ENCODE measurements at places on chromosomes 12 and 14.
A peak's percentile ranks its signal among the peaks of the same experiment; 100 is the strongest.

DNA sequence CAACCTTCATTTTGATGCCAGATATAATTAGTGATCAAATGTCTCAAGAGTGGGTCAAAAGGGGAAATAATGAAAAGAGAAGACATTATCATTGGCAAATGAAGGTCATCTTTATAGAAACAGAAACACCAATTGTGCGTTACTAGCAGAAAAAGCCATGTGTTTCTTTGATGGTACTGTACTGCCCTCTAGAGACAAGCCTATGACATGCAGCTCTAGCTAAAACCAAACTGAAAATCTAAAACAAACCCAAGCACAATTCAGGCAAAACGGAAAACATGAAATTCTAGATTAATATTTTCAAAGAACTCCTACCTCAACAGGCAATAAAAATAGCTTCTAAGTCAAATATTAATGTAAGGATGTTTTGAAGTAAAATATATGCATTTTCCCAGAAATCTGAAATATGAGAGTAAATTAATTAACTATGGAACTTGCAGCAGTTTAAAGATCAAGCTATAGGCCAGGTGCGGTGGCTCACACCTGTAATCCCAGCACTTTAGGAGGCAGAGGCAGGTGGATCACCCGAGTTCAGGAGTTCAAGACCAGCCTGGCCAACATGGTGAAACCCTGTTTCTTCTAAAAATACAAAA lies 115.4 kb downstream of the KLHL28 start:
- no peak for DNase-seq

GRCh38 chr14:78997811-78998210 lies 827.6 kb downstream of the NRXN3 start:
- DNase-seq: no peak

GRCh38 chr12:100404769-100405407 lies 48.0 kb downstream of the SLC17A8 start:
- no peak for DNase-seq

DNA sequence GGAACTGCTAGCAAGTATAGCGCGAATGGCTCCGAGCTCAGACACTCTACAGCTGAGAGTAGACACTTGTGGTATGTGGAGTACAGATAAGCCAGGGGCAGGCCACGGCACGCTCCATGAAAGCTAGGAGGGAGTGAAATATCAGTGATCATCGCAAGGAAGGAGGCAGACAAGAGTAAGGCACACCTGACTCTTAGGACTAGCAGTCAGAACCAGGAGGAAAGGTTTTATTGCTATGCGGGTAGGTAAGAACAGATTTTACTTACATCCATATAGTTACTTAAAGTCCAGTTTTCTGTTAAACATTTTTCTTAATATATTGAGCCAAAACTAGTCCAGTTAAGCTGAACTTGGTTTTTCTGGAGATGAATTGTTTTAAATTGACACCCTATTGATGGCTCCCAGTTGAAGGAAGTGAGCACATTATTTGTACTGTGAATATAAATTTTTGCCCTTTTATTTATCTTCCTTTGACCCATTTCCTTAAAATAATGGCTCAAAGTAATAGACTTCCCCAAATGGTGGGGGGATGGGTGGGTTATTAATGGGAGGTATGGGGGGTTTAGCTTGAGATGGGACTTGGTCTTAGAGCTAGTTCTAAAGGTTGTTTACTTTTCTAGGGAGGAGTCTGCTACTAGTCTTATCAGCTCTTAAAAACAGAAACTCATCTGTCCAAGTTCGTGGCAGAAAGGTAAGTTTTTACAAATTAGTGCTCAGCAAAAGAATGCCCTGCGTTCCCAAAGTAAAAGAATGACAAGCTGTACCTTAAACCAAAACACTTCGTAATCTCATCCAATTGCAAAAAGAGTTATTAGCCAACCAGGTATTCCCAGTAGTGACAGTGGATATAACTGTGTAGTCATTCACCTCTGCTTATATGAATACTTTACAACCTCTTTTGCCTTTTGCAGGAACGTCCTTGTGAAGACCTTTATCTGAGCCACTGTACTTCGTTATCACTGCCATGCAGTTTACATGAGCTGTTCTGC lies 5.8 kb downstream of the HNRNPA1 start:
- DNase-seq: no peak

DNA sequence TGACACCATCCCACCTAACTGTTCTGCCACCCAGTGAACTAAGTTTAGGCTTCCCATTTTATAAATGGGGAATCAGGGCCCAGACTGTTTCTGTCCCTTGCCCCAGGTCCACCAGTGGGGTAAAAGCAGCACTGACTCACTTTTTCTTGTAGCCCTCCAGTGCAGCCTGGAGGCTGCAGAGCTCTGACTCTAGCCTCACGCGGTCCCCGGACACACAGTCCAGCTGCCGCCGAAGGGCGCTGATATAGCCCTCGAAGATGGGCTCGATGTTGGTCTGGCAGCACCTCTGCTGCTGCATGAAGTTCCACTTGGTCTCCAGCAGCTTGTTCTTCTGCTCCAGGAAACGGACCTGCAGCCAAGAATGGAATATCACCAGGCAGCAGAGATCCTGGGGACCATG lies 2.6 kb downstream of the KRT82 start:
- no peak for DNase-seq

DNA sequence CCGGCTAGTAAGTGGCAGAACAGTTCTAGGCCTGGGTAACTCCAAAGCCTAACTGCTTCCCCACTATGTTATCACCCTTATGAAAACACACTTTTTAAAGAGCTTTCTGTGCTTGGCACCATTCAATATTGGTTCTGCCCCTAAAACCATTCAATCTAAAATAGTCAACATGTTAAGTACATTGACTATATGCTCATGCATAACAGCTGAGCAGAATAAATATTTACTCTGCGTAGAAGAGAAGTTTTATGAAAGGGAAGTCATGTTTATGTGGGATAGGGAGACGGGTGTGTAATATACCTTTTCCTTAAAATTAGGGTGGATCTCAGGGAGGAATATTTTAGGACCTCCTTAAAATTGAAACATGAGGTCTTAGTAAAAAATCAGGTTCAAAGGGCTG lies 80.5 kb downstream of the SAMD4A start:
- no peak for DNase-seq

DNA sequence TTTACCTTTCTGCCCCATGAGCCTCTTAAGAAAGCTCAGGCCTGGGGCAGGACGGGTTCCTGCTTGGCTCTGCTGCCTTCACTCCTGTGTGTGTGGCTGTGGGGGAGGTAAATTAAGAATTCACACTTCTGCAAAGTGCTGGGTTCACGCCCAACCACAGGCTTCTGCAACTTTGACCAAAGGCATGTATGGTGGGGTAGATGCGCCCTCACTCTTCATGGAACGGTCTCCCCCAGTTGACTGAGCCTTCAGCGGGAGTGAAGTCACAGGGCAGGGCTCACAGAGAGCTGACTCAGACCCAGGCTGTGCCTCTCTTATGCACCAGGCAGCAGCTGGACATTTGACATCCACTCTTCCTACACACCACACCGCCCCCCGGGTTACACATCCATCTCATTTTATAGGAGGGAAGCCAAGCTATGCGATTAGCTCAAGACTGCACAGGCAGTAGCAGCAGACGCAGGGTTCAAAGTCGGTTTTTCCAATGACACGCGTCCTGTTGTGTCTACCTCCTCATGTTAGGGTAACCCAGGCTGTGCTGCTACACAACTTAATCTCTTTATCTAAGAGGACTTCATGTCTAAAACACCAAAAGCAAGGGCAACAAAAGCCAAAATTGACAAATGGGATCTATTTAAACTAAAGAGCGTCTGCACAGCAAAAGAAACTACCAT lies 15.4 kb upstream of the BCL11B start:
- DNase-seq: no peak

GRCh38 chr12:31498424-31498823 lies 92.5 kb downstream of the DENND5B start:
- DNase-seq: no peak

DNA sequence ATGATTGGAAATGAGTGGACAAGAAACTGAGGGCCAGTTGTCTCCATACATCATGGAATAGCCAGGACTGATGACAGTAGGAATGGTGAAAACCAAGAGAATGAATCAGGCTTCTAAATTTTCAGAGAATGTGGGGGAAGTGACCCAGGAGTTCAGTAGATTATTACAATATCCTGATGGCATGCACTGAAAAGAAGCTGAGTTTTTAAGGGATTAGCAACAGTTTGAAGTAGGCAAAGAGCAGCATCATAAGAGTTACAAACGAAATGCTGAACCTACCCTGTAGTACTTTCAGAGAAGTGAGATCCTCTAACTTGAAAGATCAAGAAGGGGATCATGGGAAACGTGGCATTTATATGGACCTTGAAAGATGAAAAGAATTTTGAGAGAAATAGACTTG lies 13.2 kb downstream of the SLC2A14 start:
- DNase-seq: no peak

DNA sequence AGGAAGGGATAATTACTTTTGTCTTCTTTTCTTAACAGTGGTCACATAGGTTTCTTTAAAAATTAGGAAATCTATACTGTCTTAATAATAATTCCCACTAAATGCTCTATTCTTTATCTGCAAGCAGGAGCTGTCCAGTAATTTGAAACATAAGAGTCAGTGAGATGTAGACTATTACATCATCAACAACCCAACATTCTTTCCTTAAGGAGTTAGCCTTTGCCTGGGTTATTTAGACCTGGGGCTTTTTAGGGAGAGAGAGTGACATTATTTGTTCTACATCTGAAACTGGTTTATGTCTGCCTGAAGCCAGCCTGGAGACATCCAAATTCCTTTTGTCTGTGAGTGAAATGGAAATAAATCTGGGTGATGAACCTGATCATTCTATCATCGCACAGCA lies 294.4 kb downstream of the TMTC2 start:
- DNase-seq: no peak

GRCh38 chr14:71651228-71651627 lies 281.0 kb upstream of the RGS6 start:
- no peak for DNase-seq

DNA sequence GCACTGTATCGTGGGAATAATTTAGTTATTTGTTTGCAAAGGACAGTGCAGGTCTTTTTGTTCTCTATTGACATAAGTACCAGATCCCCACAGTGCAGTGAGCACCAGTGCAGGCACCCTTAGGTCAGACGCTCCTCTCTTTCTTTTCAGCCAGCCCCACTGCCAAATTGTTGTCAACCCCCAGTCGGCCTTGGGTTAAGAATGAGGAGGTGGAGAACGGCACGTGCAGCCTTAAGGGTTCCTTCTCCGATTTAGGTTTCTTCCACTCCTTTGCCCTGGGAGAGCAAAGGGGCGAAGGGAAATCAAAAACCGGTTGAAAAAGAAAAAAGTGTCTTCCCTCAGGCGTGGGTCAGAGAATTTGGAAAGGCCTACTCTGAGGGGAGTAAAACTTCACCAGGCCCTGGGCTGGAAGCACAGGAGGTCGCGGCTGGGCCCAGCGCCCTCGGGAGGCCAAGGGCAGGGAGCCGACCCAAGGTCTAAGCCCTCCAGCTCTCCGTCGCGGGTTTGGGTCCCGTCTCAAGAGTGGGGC lies 4.3 kb downstream of the PAX9 start:
- no peak for DNase-seq

- DNase-seq: peak; percentile 91
These were observed 369 bp downstream of the DEPDC4 start for GRCh38 chr12:100266585-100266834.

- DNase-seq: no peak
These were observed 71.1 kb upstream of the SYT1 start for GRCh38 chr12:78793491-78793890.

DNA sequence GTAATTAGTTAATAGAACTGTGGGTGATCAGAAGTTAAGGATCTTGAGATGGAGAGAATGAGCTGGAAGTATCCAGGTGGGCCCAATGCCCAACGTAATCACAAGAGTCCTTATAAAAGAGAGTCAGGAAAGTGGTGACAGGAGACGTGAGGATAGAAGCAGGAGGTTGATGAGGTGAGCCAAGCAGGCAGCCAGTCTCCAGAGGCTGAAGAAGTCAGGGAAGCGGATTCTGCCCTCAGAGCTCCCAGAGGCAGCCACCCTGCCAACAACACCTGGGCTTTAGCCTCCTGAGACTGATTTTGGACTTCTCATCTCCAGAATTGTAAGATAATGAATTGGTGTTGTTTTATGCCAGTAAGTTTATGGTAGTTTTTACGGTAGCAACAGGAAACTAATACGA lies 10.1 kb upstream of the SAV1 start:
- no peak for DNase-seq

DNA sequence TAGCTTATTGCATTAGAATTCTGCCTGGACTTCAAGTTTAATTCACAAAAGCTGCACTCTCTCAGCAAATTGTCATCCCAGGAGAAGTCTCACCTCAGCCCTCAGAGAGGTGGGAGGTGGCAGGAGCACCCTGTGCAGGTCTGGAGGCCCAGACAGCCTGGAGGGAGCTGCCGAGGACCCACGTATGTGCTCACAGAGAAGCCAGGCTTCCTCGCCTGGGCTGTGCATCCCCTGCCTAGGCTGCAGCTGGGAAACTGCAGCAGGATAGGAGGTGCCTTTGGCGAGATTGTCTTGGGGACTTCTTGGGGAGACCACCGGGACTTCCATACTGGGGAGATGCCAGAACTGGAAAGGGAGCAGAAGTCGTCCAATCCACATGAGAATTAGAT lies 8.8 kb downstream of the CPNE6 start:
- no peak for DNase-seq

- DNase-seq: no peak
These were observed 6.5 kb downstream of the NOC4L start for GRCh38 chr12:132150780-132151144.

DNA sequence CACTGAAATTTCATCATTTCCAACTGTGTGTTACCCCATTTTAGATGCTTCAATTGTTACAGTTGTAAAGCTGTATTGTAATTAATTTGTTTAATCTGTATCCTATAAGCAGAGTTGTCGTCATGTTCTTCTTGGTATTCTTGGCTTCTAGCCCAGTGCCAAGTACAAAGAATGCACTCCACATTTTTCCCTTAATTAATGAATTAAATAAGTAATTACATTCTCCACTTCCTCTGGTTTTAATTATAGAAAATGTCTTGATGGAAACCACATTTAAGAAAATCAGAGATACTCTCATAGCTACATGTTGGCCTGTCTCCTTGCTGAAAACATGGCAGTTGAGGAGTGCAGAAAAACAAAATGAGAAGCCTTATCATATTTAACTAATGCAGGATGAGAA lies 746 bp downstream of the DNAI7 start:
- no peak for DNase-seq

DNA sequence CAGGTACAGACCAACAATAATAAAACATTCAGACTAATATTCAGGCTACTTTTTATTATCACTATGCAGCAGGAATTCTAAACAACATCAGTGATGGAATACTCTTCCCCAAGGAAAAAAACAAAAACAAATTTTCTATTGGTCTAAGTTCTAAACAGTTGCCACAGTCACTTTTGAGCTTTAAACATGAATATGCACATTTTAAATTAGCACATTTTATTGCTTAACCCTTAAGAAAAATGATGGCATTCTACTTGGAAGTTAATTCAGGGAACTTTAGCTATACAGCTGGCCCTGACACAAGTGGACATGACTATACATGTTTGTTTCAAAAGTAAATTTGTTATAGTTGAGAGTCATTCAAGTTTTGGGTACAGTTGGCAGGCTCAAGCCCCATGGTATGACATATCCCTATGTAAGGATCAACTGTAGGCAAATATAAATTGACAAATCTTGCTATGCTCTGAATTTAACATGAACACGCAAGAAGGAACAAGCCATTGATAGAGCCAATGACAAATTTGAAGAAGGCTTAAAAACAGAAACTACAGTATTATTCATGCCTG lies 224.3 kb upstream of the AMIGO2 start:
- DNase-seq: no peak

- no peak for DNase-seq
These were observed 1.9 kb downstream of the TTLL5 start for GRCh38 chr14:75662966-75663365.

- DNase-seq: no peak
These were observed 333.3 kb downstream of the SLC16A7 start for GRCh38 chr12:59929110-59929509.

- no peak for DNase-seq
These were observed 53.3 kb downstream of the ACACB start for GRCh38 chr12:109169686-109170085.

Measured in stimulated activated CD4-positive, alpha-beta T cell treated with anti-CD3 and anti-CD28 coated beads, Interleukin-15, amount 100 ng/mL, for 1 hour (primary cell).